Ovary (tissue), 10 donors: ENCODE measurements at places on chromosomes 2 and 18.
A peak's percentile ranks its signal among the peaks of the same experiment; 100 is the strongest.

GRCh38 chr2:174682007-174682577 lies 82.2 kb downstream of the CHRNA1 start:
- peak; percentile 42 for DNase-seq

DNA sequence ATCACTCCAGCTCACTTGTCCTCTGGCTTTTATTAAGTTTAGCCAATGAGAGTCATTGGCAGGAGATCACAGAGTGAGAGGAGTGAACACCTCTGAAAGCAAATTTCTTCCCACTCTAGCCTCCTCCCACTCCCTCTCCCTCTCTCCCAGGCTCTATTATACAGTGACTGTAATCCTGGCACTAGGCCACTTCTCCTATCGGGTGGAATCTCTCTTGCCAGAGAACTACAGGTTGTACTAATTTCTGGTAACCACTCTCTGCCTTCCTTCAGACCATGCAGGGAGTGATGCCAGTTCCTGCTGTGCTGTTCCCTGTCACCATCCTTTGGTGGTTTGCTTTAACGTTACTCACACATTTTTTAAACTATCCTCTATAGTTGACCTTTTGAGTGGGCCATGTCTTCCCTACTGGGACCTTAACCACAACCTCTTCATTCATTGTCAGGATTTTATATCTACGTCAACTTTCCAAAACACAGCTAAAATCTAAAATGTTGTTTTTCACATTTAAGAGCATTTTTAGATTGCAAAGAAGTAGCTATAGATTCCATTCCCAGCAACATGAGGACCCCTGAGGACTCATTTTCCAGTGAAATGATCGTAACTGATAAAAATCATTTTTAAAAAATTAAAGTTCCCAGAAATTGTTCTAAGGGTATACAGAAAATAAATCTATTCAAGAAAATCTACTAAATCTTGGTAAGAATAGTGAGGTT lies 217.1 kb downstream of the MREG start:
- no peak for DNase-seq

DNA sequence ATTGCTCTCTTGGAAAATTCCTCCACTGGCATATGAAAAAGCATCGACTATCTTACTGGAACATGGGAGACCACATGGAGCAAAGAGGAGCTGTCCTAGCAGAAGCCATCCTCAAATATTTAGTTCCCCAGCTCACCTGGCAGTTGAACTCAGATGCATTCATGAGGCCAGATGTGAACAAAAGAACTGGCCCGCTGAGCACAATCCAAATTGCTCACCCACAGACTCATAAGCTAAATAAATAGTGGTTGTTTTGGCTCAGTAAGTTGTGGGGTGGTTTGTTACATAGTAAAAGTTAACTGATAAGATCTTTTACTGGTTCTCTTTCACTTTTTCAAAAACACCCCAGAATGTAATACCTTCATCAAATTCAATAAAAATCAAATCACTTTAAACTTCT lies 108.6 kb upstream of the CWC22 start:
- DNase-seq: no peak

DNA sequence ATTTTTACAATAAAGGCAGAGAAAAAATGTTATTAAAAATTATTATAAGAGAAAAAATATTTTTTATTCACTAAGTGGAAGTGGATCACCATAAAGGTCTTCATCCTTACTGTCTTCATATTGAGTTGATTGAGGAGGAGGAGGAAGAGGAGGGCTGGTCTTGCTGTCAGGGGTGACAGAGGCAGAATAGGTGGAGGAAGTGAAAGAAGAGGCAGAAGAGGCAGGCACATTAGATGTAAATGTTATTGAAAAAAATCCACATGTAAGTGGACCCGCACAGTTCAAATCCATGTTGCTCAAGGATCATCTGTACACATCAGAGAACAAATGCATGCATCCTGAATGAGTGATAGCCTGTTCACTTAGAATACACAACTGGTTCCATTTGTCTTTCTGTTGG lies 6.4 kb upstream of the SPATS2L start:
- DNase-seq: no peak

DNA sequence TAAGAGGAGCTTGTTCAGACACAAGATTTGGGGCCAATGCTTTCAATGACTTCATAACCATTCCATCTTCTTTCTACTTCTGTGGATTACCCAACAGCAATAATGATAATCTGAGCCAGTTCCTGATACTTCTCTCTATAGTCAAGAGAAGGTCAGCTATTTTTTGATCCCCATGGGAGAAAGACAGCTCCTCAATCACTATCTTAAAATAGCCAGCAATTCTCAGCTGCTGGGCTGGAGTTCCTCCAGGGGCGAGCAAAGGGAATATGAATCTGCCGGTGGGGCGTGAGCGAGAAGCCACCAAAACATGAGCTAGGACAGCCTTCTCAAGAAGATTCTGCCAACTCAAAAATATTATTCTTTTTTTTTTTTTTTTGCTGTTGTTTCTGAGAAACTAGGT lies at the start of gene TMEM182:
TMEM182 (plus strand) TSS at position 269 of the 400 bp plus-strand sequence. CDS start 187 bp downstream, outside the sequence.
- no peak for DNase-seq

DNA sequence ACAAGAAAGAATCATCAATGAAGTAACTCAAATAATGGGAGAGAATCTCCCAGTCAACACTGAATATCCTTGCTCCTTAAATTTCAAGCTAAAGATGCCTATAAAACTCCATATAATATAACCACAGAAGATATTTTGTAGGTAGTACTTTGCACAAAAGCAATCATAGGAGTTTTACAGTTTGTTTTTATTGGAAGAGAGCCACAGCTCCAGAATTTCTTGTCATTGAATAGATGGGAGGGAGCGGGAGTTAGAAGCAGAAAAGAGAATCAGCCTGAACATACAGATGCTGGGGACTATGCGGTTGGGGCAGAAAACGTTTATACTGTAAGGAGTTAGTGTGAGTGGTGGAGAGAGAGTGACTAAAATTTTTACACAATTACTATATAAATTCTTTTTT lies 18.3 kb upstream of the SMAD4 start:
- DNase-seq: no peak

DNA sequence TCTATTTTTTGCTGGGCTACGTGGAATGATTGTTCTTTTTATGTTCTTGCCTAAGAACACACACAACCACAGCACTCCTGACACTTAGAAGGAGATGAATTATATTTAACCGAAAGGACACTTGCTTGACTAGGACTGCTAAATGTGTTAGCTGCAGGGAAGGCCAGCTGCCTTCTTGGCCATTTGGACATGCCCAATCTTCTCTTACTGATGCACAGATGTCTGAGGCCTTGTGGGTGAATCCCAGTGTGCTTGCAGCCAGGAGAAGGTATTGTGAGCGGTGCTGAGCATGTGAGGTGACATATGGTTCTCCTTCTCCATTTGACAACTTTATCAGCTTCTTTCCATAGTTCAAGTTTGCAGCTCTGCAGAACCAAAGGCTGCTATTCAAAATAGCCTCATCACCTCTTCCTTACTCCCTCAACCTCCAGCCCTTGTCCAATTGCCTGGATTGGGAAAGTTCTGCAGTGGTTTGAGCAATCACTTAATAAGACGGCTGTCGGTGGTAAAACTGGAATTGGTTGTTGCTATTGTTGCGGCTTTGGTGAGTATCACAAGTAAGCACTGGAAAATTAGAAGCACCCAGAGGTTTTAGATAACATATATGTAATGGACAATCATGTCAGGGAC lies 1113.3 kb downstream of the TSN start:
- DNase-seq: no peak

DNA sequence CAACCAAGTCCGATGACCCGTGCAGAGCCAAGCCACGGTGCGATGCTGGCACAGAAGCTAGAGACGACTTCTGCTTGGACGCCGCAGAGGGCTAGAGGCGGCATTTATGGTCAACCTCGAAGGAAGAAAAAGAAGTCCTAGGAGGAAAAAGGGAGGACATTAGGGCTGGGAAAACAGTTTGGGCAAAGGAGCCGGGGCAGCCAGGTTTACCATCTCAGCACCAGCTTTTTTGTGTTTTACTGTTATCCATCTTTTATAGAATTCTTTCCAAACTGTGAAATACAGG lies 643 bp upstream of the DTNB start:
- no peak for DNase-seq

GRCh38 chr2:173358616-173359015 lies 3.9 kb downstream of the CDCA7 start:
- DNase-seq: no peak

GRCh38 chr18:79428287-79428686 lies 32.6 kb downstream of the NFATC1 start:
- no peak for DNase-seq

DNA sequence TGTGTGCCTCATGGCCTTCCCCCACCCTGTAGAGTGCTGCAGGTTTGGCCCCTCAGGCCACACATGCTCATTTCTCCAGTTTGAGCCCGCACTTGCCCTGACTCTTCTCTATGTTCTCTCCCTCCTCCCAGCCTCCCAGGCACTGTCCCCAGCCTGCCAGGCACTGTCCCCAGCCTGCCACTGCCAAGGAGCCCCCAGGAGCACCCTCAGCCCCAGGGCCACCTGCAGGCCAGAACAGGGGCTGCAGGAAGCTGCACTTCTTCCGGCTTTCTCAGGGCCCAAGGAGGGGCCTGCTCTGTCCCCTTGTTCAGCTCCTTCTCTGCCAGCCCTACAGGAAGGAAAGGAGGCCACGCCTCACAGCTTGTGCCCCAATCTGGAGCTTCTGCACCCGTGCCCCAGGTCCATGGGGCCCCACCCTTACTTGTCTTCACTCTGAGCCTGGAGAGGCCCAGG lies 31.6 kb downstream of the CYP26B1 start:
- DNase-seq: no peak

GRCh38 chr2:135230150-135230549 lies 178.1 kb downstream of the RAB3GAP1 start:
- no peak for DNase-seq

GRCh38 chr2:172735582-172736423 lies at the start of gene RAPGEF4:
RAPGEF4 (plus strand) TSS chr2:172735845; CDS start chr2:172735984, 139 bp downstream.
- DNase-seq: no peak

GRCh38 chr2:10126632-10127026 lies 4.1 kb downstream of the RRM2 start:
- DNase-seq: no peak

GRCh38 chr2:73913414-73914054 lies 13.1 kb upstream of the DGUOK start:
- DNase-seq: no peak

GRCh38 chr2:44941551-44942234 lies at the start of gene SIX3:
SIX3 (plus strand) TSS chr2:44941702; CDS start chr2:44942105, 403 bp downstream.
- DNase-seq: no peak

- no peak for DNase-seq
Measured at GRCh38 chr2:71250935-71251334, 24.0 kb upstream of the PAIP2B start.

DNA sequence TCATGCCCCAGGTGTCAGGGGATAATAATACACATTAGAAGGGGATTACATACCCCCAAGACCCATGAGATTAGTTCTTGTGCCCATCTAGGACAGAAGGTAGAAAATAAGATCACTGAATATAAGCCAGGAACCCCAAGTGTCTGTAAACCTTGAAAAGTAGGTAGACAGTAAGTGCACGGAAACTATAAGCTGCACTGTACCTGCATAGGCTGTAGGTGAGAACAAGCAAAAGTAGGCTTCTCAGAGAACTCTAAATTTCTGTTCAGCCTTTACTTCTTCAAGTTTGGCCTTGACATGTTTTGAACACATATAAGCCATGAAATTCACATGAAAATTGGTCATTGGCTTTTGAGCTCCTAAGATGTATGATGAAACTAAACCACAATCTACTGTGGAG lies 113.0 kb upstream of the FSIP2 start:
- no peak for DNase-seq

DNA sequence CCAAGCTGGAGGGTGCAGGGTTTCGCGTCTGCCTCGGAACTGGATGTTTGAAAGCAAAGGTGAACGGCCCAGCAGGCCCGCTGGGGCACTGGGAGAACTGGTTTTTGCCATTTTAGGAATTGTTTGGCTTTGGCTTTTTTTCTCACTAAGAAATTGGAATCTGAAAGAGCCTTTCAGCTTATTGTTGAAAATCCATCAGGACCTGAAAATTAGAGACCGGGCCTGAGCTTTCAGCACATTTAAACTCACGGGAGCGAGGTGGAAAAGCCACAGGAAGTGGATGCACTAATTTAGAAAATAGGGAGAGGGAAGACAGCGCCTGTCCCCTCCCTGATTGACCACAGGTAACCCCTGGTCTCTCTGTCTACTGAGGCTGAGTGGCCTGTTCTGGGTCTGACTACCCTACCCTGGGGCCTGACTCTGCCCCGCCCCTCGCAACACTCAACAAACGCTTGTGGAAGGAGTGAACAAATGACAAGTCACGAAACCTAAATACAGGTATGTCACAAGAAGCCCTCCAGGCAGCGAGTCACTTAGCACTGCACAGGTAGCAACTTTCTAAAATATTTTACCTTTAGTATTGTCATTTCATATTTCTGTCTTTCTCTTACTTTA lies 100.3 kb upstream of the MBOAT2 start:
- DNase-seq: no peak

- DNase-seq: no peak
Measured at GRCh38 chr2:167198009-167198408, 309.7 kb downstream of the XIRP2 start.

DNA sequence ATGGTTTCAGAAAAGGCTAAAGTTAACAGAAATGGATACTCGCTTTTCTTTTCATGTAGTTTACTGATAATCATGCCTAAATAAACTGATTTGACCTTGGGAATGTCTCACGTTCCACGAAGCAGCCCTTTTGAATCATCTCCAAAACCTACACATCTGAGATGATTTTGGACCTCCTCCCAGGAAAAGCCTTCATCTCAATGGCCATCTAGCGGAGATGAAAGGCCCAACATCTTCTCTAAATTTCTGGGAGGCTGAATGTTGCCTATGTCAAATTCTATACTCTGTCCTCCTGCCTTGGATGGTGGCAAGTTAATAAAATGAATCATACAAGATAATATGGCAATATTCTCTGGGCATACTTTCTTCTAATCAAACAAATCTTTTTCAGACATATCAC lies 448.5 kb downstream of the ZEB2 start:
- no peak for DNase-seq

GRCh38 chr2:236636261-236636660 lies 66.6 kb downstream of the ACKR3 start:
- DNase-seq: no peak

DNA sequence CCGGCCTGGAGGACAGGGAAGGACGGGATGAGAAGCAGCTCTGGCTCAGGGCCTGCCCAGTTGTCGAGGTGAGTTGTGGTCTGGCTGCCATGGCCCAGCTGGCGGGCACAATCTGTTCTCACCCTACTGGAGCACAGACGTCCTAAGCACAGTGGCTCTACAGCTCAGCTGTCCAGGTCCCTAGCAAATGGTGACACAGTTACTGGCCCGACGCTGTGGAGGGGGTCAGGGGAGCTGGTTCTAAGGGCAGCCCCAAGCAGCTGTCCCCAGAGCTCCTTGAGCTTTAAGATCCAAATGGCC lies 32.9 kb downstream of the KCNK3 start:
- DNase-seq: no peak
